ENCODE measurements at places on chromosomes 7 and 10.

DNA sequence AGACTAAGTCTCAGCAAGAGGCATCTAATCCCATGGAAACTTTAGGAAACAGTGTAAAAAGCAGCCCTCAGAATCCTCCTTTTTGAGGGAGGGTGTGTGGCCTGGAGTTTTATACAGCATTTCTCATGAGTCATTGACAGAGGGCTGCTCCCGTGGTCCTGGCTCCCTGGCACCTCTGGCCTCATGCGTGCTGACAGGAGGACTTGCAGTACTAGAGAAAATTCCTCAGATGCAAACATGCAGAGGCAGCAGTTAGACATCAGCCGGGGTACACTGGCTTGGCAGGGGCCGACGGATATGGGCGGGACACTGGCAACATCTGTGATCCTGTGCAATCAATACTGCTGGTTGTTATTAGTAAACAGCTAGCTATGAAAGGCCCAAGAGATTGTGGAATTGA lies 925.1 kb upstream of the CELF2 start:
- no peak for DNase-seq

DNA sequence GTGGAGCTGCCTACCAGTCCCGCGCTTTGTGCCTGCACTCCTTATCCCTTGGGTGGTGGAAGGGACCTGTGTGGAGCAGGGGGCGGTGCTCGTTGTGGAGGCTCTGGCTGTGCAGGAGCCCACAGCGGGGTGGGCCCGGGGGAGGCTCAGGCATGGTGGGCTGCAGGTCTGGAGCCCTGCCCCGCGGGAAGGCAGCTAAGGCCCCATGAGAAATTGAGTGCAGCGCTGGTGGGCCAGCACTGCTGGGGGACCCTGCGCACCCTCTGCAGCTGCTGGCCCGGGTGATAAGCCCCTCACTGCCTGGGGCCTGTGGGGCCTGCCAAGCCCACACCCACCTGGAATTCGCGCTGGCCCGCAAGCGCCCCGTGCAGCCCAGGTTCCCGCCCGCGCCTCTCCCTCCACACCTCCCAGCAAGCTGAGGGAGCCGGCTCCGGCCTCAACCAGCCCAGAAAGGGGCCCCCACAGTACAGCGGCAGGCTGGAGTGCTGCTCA lies 859.6 kb upstream of the KCND2 start:
- no peak for DNase-seq

DNA sequence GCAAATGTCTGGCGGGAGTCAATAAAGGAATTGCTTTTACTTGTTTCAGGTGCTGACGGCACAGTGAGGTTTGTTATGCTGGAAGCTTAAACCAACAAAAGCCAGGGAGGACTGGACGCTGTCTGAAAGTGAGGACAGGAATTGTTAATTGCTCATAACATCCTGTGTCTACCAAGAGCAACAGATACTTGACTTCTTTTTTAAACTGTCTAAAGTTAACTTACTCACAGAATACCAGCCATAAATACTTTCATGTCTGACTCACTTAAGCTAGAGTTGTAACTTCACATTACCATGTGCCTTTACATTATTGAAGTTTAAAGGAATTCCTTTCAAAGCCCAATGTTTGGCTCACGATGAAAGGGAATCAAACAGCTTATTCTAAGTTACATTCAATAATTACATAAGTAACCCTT lies 252.7 kb upstream of the SHH start:
- no peak for DNase-seq

DNA sequence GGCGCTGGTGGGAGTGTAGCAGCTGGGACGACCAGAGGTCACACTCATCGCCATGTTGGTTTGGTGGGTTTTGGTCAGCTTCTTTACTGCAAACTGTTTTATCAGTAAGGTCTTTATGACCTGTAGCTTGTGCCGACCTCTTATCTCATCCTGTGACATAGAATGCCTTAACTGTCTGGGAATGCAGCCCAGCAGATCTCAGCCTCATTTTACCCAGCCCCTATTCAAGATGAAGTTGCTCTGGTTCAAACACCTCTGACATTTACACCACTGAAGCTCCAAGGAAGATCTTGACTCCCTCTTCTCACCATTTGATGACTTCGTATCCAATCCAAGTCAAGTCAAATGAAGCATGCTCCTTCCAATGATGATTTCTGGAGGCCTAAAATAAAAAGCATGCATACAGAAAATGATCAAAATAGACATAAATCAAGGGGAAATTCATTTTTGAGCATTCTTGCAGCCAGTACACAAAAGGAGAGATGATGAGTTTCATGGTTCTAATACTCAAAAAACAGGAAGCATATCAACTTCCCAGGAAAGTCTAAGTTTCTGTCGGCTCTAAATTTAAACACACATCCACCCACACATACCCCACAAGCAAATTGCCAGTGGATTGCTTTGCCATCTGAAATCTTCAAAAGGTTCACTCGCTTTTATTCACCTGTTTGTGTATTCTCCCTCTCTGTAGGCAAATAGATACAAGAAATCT lies 2.4 kb upstream of the PSMG3 start:
- DNase-seq, result no peak

DNA sequence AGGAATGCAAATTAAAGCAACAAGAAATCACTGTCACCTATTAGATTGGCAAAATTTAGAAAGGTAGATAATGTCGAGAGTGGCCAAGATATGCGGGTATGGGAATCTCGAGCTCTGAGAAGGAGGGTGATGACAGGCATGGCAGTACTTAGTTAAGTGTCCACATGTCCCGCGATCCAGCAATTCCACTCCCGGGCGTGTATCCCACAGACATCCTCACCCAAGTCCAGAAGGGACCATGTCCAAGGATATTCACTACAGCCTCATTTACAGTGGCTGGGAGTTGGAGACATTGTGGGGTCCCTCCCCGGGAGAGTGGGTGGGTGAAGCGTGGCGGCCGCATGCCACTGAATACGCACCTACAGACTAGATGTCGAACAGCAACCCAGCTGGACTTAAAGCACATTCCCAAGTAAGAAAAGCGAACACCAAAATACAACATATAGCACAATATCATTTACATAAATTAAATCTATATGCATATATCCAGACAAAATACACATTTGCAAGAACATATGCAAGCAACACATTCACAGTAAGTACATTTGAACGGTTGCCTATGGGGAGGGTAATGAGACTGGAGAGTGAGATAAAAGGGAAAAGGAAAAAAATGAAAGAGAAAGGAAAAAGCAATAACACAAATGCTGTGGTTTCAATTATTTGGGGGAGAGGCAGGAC lies 9.9 kb downstream of the KCNH2 start:
- DNase-seq, result no peak

DNA sequence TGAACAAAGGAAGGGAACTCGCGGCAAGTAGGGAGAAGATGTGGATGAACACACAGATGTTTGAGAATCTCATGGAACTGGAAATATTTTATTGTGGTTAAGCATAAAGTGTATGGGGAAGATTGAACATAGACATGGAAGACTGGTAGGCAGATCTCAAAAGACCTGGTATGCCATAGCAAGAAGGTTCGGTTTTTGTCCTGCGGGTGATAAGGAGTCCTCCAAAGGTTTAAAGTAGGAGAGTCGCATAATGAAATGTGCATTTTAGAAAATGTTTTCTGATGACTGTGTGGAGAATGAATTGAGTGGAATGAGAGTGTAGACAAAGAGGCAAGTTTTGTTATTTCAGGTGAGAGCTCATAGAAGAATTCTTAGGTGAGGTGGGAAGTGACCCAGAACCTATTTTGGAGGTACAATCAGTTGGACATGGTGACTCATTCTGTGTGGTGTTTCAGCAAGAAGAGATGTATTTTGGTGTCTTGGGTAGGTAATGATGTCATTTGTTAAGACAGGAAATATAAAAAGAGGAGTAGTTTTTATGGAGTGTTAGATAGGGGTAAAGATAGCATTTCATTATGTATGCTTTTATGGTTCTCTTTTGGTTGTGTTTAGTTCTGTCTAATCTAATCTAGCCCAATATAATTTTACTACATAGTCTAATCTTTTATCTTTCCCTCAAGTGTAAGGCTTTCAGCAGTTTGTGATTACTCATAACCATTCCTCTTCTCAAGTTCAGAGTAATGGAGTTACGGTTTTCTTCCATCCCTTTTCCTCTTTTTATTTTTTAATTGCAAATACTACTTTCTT lies 239.2 kb downstream of the EXOC4 start:
- DNase-seq, result no peak

GRCh38 chr7:124452186-124452585 lies 313.4 kb downstream of the GPR37 start:
- DNase-seq, result no peak

GRCh38 chr7:98922392-98923187 lies 44.3 kb downstream of the TRRAP start:
- no peak for DNase-seq

DNA sequence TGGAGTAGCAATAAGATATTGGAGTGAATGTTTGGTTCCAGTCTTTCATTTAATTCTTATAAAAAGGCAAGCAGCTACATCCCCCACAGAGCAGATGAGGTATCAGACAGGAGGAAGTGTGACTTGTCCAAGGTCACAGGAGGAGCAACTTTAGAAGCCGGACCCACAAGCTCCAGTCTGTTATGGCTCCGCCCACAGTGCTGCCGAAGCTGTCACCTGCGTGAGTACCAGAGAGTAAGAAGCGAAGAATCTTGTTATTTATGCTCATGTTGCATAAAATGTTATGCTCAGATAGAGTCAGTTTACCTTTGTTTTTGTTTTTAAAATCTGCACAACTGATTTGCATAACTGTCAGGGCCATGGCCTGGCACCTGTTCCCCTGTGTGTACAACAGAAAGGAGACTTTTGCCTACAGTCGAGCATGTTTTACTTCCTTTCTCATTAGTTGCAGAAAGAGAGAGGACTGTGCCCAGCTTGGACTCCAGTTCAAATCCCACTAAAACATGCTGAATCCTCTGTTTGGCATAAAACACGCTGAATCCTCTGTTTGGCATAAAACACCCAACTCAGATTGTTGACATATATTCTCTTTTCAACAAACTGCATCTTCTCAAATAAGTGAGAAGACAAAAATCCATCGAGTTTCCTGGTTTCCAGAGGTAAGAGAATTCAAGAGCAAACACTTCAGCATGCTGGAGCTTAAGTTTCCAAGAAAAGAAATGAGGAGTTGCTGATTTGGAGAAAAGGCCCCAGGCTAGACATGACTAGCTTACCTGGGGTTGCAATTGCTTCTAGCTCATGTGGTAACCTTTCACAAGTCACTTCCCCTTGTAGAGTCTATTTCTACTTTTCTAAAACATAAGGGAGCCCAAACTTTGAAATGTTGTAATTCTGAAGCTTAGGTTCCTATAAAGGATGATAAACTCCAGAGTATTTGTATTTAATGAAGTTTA lies 409.8 kb upstream of the ZMIZ1 start:
- DNase-seq, result no peak

GRCh38 chr7:73520673-73521635 lies 1.1 kb downstream of the BAZ1B start:
- no peak for DNase-seq

DNA sequence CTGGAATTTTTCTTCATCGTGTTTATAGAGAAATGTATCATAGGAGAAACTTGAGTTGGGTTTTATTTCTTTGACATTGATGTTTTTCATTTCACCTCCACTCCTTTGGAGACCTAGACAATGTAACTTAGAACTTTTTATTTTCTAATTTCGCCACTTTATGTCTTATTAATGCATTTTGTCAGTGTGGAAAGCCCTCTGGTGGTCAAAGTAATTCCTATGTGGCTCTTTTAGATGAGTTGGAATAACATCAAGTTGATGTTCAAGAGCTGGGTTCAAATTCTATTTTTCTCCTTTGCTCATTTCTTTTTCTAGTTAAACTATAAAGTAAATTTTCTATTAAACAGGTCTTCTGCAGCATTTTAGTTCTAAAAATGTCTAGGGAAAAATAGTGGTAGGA lies 478.6 kb downstream of the LRMDA start:
- no peak for DNase-seq

DNA sequence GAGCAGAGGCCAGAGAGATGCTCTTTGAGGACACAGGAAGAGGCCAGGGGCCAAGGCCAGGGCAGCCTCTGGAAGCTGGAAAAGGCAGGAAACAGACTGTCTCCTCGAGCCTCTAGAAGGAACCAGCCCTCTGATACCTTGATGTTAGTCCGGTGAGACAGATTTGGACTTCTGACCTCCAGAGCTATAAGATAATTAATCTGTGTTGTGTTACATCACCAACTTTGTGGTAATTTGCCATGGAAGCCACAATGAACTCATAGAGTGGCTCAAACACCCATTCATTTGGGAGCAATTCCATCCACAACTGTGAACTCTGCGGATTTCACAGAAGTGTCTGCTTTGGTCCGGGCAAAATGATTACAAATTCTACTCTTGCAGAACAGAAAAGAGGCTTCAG lies 48.7 kb downstream of the OAT start:
- no peak for DNase-seq

DNA sequence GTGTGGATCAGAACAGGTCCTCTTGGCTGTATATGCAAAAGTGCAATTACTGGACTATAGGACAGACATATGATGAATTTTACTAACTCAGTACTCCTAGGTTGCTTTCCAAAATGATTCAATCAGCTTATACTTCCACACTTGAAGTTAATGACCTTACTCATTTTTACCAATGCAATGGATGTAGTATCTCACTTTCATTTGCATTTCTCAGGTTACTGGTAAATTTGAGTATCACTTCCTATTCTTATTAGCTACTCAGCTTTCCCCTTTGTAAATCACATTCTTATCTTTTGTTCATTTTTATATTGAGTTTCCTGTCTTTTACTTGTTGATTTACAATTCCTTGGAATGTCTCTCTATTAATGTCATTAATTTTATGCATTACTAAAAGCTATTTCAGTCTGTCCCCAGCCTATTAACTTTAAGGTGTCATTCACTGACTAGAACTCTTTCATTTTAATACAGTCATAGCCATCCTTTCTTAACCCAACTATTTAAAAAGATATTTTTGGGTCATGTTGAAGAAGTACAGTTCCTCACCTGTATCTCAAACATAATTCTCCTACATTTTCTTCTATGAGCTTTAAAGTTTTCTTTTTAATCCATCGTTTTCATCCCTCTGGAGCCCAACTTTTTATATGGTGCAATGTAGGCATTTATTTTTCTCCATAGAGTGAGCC lies 88.6 kb downstream of the VIM start:
- DNase-seq, result no peak

GRCh38 chr7:139725077-139725476 lies 52.7 kb downstream of the HIPK2 start:
- no peak for DNase-seq

- no peak for DNase-seq
Measured at GRCh38 chr10:122445904-122446303, 8.5 kb upstream of the ARMS2 start.

- DNase-seq, result no peak
Measured at GRCh38 chr7:12655161-12655560, 32.3 kb upstream of the ARL4A start.

- no peak for DNase-seq
Measured at GRCh38 chr10:114711176-114711868, 53.2 kb upstream of the ABLIM1 start.

DNA sequence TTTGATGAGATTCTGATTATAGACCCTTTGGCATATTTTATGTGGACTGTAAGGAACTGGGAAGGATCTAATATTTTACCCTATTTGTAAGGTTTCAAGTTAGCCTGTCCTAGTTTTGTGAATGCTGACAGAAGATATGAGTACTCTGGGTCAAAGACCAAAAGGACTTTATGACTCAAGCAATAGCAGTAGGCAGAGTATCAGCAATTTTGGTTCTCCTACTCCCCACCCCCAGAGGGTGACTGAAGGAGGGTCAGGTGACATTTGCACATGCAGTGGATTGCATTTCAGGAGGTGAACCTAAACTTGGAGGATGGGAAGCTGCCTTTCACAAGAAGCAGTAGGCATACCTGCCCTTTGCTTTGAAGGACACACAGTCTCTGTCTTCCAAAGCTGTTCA lies 84.0 kb upstream of the KLF6 start:
- DNase-seq, result no peak

GRCh38 chr7:30596014-30596641 lies 1.4 kb downstream of the GARS1 start:
- no peak for DNase-seq
